Stimulated activated CD8-positive, alpha-beta memory T cell treated with anti-CD3 and anti-CD28 coated beads, Interleukin-7, amount 100 ng/mL, for 1 hour (primary cell): ENCODE measurements at places on chromosomes 6 and 20.

DNA sequence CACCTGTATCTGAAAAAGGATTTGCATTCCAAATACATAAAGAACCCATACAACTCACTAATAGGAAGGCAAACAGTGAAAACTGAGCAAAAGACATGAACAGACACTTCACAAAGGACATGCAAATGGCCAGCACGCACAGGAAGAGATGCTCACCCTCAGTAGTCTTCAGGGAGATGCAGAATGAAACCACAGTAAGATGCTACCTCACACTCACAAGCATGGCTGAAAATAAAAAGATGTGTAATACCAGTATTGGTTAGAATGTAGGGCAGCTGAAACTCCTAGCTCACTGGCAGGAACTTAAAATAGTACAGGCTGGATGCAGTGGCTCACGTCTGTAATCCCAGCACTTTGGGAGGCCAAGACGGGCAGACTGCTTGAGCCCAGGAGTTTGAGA lies 64.6 kb downstream of the SNX5 start:
- DNase-seq = no peak

DNA sequence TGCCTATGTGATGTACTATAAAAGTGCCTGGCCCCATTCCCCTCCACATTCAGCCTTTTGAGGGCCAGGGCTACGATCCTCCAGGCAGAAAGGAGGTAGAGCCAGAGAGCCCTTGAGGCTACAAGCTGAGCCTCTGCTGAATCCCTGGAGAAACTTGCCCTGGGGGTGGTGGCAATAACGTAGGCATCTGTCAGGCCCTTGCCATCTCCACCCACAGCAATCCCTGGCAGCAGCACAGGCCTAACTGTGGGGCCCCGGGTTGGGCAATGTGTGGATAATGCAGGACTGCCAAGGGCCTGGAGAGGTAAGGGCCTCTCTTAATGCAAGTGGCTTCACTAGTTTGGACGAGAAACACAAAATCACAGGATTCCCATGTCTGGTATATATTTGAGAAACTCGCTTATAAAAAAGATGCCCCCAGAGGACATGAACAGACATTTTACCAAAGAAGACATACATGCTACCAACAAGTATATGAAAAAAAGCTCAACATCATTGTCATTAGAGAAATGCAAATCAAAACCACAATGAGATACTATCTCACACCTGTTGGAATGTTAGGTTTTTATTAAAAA lies 99.0 kb downstream of the QRSL1 start:
- no peak for DNase-seq

DNA sequence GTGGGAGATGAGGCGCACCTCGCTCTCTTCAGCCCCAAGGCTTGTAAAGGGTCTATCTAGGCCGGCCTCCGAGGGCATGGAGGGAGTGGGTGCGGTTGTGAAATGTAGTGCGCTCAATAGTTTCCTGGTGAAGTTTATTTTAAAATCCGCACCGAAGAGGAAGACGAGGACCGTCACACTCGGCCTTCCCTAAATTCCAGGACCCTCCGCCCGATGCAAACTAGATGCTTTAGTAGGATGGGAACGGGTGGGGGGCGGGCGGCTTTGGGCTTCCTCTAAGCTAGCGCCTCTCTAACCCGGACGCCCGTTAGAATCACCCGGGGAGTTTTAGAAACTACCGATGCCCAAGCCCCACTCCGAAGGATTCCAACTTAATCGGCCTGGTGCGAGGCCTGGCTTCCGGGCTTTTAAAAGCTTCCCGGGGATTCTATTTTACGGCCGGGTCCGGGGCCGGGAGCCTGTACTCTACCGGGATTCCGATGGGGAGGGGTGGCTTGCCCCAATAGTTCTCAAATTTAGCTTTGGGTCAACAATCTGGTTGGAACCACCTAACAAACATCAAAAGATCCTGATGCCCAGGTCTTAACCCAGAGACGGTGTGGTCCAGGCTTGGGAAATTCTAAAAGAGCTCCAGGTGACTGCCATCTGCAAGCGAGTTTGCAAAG lies 548 bp upstream of the BCAS4 start:
- DNase-seq = no peak

DNA sequence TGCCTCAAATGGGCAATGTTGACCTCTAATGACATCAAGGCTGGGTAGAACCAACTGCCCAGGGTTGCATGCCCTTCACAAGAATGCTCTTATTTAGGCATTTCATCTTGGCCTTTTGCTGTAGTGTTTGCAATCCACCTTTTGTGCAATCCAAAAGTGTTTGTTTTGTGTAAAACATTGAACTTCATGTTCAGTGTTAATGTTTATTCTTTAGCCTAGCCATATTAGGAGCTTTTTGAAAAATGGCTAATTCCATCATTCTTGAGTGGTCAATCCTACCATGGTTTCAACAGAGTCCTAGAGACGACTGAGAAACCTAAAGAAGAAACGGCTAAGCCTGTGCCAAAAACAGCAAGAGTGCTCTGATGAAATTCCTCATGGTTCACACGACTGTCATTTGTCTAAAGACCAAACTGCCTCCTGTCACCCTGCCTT lies 279.6 kb upstream of the PRDM1 start:
- DNase-seq = no peak

- no peak for DNase-seq
Observed at GRCh38 chr6:21158873-21159272, 434.7 kb upstream of the SOX4 start.

GRCh38 chr20:48194583-48194982 lies 409.3 kb upstream of the SULF2 start:
- DNase-seq = no peak

DNA sequence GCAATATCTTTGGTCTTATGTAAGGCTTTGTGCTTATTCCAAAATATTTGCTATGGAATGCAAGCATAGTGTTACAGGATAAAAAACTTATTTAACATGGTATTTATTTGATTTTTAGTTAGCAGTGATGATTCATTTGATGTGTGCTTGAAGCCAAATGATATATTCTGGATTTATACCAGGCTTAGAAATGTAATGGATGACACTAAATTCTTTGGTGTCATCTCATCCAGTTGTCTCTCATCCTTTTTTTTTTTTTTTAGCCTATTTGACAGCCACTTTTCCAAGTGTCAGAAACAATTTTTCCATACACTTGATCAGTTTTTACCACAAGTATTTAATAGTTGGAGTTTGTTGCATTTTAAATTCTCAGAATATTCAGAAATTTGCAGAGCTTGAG lies 515.3 kb downstream of the CDKAL1 start:
- DNase-seq = no peak

DNA sequence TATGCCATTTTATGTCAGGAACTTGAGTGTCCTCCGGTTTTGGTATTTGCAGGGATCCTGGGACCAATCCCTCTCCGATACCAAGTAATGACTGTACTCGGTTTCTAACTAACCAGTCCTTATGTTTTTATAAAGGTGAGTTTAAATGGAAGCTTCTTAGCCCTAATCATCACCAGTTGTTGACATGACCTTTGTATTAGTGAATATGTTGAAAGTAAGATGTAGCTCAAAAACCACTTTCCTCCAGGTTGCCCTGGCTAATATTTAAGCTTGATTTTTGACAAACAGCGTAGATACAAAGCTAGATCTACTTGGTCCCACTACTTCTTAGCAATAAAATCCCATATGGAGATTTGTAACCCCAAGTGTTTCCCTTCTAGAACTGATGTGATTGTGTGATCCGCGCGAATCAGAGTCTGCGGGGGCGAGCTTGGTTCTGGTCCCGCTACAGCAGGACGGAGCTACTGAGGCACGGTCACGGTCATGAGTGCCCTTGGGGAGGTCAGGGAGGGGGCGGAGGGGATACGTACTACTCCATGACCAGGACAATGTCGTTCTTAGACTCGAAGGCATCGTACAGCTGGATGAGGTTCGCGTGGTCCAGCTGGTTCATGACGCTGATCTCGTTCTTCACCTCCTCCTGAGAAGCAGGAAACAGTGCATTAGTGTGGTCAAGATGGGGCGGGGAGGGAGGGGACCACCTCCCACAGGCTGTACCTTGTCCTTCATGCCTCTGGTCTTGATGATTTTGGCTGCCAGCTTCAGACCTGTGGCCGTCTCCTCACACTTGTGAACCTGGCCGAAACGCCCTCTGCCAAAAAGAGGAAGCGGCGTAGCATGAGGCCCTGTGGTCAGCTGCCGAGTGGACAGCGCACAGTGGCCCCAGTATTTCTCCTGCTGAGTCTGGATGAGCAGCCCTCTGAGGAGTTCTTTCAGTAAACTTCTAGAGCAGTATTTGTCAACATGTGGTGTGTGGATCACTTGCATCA lies 65.7 kb downstream of the MYLK4 start:
- no peak for DNase-seq

DNA sequence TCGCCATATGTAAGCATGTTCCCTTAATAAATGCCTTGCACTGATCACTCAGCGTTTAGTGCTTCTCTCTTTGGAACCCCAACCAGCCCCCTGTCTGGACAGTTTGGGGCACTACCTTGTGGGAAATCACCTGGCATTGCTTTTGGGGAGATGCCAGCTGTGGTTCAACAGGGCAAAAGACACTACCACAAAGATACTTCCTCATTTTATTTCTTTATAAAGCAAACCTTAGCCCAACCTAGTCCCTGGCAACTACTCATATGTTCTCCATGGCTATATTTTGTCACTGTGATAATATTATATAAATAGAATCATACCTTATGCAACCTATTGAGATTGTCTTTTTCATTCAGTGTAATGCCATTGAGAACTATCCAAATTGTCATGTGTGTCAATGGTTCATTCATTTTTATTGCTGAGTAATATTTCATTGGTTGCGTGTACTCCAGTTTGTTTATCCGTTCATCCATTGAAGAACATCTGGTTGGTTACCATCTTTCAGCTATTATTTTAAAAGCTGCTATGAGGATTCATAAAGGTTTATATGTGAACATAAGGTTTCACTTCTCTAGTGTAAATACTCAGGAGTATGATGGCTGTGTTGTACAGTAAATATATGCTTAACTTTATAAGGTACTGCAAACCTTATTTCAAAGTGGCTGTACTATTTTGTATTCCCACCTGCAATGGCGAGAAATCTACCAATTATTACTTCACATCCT lies 114.8 kb downstream of the MOXD1 start:
- no peak for DNase-seq

- DNase-seq = no peak
Observed at GRCh38 chr20:1909097-1909496, 13.9 kb downstream of the SIRPA start.

DNA sequence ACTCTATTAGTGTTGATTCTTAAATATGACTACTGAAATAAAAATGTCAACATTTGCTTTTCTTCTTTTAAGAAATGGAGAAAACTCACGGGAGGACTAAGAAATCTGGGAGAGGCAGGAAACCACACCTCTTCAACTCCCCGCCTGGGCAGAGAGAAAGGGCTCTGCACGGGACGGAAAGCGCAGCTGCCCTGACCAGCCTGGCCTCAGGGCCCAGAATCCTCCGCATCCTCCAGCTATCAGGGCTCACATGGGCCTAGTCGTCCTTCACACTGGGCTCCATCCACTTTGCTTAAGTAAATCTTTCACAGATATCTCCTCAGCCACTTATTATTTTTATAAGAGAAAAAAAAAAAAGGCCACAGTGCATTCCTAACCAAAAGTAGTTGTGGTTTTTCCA lies 215.1 kb downstream of the TBXT start:
- DNase-seq = no peak

GRCh38 chr20:14406495-14406894 lies 69.1 kb upstream of the FLRT3 start:
- no peak for DNase-seq

DNA sequence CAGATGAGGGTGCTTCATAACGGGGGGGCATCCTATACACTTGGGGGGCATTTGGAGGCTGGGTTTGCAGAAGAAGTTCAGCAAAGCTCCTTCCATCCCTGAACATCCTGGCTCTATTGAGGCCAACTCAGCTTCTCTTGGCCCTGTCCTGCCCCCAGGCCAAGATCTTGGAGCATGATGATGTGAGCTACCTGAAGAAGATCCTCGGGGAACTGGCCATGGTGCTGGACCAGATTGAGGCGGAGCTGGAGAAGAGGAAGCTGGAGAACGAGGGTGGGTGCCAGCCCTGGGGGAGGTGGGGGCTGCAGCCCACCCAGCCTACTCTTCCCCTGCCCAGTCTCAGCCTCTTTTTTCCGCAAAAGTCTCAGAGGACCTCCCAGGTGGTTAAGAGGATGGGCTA lies 17.2 kb downstream of the GDAP1L1 start:
- DNase-seq = no peak

DNA sequence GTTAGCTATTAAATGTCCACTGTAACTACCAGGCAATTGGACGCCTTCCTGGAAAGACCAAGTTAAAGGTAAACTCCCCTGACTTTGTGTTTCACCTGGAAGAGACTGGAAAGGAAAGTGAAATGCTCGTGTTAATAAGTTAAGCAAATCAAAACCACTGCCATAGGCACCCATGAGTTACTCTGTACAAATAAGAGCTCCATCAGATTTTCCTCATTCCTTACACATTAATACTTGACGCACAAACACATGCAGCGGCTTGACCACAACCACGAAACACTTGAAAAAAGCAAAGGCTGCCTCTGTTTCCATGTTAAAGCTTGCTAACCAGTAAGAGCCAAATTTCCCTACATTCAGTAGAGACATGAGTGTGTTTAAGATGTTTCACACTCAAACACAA lies 19.8 kb downstream of the GCM1 start:
- no peak for DNase-seq

GRCh38 chr20:11001764-11002540 lies 328.2 kb upstream of the JAG1 start:
- no peak for DNase-seq

DNA sequence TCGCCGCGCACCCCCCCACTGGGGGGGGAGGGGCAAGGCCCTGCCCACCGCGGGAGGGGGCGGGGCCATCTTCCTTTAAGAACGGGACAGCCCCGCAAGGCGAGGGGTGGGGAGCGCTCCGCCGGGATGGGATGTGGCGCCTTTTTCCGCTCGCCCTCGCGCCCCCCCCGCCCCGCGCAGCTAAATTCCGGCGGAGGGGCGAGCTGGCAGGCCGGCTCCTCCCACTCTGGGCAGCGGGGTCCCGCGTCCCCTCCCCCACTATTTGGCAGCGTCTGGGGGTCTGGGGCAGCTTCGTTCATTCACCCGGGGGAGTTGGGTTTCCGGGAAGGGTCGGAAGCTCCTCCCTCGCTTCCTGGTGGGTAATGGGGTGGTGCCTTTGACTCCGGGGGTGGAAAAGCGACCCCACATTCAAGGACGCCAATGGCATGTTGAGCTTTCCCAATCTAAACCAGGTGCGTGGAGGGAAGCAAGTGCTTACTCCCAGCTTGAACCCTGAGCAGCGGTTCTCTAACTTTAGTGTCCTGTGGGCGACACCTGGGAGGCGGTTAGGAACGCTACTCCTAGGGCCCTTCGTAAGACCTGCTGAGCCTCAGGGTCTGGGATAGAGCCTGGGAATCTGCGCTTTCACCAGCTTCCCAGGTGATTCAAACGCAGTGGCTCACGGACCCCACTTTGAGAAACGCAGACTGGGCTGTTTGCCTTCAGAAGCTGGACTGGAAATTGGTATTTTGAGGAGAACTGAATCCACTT lies 927 bp downstream of the ASXL1 start:
- DNase-seq = peak; percentile 50

GRCh38 chr6:16966791-16967469 lies 134.9 kb upstream of the STMND1 start:
- DNase-seq = no peak

- no peak for DNase-seq
Observed at GRCh38 chr6:3843379-3844096, 5.6 kb upstream of the FAM50B start.
